Esophagus (tissue), 2 donors: ENCODE measurements at places on chromosomes 11 and 22. TPM values are rescaled to one million over a fixed set of nuclear protein-coding genes. Genes with fewer than 3 reads are reported as not detected.

Gene BTBD18
- polyA plus RNA-seq = not detected

Gene SLC37A2
- 21.7 TPM for polyA plus RNA-seq

Gene BBOX1
- polyA plus RNA-seq = 12.7 TPM

Gene SSTR3
- polyA plus RNA-seq = 0.02 TPM

Gene ALDH3B1
- 19.7 TPM for polyA plus RNA-seq

Gene CDC42EP2
- polyA plus RNA-seq = 4.7 TPM

Gene UBQLN3
- polyA plus RNA-seq = not detected

Gene CASP12
- 0.22 TPM for polyA plus RNA-seq

Gene ANKK1
- 0.88 TPM for polyA plus RNA-seq
